BJ (cell line): ENCODE measurements at places on chromosomes 1 and 21.

GRCh38 chr1:189550498-189550897, 927.2 kb downstream of the BRINP3 start:
- DNase-seq: no peak

DNA sequence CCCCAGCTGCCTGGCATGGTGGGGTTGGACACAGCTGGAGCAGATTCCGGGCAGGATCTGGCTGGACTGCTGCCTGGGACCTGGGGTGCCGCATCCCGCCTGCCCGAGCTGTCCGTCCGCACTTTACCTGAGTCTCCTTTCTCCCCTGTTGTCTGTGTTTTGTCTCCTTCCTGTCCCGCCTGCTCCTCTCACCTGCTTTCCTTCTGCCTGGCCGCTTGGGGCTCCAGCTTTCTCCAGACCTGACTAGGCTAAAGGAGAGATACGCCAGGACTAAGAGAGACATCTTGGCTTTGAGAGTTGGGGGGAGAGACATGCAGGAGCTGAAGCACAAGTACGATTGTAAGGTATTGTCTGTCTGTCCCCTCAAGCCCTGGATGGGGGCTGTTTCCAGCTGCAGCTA, 73.3 kb downstream of the ARHGEF10L start:
- DNase-seq: no peak

DNA sequence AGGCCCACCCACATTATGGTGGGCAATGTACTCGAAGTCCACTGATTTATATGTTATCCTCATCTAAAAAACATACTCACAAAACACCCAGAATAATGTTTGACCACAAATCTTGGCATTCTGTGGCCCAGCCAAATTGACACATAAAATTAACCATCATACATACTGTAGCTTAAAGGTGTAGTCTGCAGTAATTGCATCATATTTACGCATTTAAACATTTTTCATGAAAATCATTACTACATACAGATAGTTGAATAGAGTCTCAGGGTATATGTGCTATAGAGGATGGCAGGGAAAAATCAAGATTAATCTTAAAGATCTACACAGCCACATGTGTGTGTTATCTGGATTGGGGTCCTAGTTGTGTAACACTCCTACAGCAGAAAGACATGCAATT, 14.5 kb downstream of the ZNF697 start:
- DNase-seq: no peak

DNA sequence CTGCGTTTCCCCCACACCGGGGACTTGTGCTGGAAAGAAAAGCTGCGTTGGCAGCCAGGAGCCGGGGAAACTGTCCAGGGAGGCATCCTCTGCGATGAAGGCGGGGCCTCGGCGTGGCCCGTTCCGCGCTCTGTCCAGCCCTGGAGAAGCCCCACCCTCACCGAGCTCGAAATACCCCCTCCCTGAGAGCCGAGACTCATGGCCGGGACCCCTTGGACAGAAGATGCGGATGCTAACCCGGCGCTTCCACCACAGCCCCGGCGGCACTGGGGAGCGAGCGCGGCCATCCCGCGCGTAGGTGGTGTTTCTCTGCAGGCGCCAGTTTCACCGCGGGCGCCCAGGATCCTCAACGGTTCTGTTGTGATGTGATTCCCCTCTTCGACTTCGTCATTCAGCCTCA, 31.6 kb downstream of the PDE9A start:
- no peak for DNase-seq

DNA sequence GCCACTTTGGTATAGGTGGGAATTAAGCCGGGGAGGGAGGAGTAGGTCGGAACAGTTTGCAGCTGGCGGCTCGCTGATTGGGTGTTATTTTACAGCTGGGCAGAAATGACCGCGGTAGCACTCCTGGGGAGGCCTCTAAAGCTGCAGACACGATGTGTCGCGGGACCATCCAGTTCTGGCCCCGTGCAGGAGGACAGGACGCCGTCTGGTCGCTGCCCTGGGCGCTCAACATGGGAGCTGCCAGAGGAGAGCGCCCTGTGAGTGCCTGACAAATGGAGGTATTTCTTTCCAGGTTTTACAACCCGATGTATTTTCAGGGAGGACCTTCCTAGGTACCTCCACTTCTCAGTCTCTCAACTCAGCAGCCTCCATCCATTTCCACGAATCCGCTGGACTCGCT, 46.2 kb downstream of the CDC7 start:
- DNase-seq: no peak

GRCh38 chr1:210402560-210402959, 73.9 kb downstream of the HHAT start:
- DNase-seq: no peak

GRCh38 chr1:225977937-225978748, 21.0 kb downstream of the SDE2 start:
- DNase-seq: no peak

DNA sequence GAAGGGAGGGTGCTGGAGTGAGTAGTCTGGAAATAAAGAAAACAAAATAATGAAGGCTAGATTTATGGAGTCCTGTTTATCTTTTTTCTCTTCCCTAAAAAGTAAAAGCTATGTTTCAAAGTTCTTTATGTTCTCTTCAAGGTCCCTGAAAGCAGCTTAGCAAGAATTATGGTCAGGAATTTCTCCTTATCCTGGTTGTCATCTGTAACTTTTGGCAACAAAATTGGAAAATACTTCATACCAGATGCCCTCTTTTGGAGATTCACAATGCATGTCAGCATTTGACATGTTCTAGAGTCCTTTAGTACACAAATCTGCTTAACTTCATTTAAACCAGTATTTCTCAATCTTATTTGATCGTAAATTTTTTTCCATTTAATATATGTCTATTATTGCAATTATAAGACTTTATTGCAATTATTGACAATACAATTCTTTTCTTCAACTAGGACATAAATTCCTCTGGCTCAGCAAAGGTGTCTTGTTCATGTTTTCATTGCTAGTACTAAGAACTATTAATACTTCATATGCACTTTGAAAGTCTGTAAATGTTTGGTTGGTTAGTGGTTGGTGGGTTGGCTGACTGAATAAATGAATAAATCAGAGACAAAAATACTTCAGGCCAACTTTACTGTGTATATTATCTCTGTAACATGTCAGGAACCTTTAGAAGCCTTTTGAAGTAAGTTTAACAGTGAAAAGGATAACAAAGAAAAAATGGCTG, 101.5 kb downstream of the ATP1B1 start:
- peak; percentile 16 for DNase-seq

DNA sequence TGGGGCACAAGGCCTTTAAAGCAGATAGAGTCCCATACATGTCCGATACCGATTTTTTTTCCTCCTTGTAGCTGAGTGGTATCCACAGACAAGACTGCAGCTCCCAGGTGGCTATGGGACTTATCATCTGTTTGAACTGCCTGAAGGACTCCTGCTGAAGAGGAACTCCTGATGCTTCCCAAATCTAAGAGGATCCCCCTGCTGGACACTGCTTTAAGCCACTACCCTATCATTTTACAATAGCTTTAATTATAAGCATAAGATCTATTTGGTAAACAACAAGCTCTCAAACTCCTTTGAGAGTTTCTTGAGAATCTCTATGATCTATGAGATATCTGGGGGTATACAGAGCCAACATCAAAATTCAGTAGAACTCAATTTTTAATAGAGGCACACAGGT, 11.7 kb downstream of the NDC1 start:
- DNase-seq: no peak

DNA sequence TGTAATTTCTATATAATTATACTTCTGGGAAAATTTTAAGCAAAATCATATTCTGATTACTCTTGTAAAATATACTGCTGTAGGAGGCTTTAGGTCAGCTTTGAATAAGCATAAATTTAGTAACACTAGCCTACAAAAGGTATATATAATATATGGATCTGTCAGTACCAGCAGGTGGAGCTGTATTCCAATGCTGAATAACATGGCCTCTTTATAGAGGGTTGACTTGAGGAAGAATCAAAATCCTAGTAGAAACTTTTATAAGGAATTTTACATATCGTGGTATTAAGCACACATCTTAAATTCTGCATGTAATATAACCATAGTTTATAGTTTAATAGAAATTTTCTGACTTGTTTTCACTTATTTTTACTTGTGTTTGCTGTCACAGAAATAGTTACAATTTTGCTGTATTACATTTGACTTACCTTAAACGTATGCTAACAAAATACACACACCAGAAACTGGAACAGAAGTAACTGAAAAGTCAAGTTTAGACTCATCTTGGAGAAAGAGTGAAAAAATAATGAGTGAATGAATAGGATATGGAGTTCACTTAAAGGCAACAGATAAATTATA, 79.3 kb downstream of the HMCN1 start:
- no peak for DNase-seq

DNA sequence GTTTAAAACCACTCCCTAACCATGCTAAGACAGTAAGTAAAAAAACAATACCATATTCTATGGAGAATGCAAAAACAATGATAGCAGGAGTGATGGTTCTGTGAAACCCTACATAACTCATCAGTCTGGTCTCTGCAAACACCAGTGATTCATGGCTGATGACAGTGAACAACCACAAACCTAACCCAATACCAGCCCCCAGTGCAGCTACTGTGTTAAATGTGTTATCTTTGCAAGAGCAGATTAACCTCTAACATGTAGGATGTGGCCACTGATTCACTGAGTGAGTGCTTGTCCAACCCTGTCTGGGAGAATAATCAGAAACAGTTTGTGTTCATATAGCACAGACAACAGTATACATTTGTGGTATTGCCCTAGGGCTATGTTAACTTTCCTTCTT, 100.2 kb upstream of the COG2 start:
- no peak for DNase-seq

DNA sequence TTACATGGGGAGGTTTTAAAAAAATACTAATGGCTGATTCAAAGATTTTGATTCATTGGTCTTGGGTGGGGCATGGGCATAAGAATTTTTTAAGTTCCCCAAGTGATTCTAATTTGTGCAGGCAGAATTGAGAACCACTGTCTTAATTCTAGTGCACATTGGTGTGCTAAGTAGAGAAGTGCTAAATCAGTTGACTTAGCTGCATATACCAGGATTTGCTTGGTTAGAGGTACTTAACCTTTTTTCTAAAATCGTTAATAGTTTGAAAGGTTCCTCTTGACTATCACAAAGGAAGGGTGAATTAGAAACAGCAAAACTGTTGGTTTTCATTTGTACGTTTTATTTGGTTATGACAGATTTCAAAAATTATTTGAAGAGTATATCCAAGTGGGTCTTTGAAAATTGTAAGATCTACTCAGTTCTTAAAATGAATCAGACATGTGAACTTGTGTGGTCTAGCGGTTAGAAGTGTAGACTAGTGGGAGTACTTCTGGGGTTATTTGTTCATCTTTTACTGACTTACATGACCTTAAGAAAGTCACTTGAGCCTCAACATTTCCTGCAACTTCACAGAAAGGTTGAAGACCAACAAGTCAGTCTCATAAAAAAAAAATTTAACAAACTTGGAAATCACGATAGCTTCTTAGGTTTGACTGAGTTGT, 66.7 kb downstream of the RPAP2 start:
- DNase-seq: no peak

GRCh38 chr21:22754746-22755145, 1756.5 kb downstream of the NCAM2 start:
- no peak for DNase-seq

DNA sequence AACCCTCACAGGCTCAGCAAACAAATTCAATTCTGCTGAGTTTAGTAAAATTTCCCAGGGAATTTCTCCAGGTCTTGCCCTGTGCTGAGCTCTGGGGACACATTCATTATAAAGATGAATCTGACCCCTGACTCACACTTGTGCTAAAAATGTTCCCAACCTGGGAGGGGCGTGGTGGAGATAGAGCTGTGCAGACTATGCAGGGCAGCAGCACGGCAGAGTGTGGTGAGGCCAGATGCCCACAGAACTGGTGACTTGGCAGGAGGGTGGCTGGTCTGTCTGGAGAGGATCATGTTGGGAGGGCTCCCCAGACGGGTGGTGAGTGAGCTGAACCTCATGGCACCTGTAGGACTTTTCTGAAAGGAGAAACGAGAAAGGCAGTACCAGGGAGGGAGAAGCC, 31.6 kb downstream of the FAAH start:
- DNase-seq: no peak

DNA sequence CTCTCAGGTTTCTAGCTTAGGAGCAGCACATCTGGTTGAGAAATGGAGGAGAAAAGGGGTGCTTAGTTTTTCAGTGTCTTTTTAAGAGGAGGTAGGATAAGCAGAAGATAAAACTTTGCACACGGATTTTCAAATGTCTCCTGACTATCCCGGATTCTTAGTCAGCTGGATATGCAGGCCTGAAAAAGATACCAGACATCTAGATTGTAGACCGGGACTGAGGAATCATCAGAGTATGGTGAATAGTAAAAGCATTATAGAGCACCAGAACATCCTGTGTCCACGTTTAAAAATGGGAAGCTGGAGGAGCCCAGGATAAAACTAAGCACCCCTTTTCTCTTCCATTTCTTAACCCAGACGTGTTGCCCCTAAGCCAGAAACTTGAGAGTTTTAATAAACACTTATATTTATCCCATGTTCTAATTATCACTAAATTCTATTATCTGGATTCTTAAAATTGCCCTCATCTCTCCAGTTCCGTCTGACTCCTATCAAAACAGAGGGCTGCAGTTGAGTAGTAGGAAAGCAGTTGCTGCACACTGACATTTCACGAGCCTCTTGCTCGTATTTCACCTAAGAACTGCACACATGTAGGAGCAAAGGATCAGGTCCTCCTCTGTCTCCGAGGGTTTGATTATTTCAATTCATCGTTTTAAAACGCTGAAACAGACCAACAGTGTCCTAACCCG, 609 bp downstream of the PIGK start:
- no peak for DNase-seq

DNA sequence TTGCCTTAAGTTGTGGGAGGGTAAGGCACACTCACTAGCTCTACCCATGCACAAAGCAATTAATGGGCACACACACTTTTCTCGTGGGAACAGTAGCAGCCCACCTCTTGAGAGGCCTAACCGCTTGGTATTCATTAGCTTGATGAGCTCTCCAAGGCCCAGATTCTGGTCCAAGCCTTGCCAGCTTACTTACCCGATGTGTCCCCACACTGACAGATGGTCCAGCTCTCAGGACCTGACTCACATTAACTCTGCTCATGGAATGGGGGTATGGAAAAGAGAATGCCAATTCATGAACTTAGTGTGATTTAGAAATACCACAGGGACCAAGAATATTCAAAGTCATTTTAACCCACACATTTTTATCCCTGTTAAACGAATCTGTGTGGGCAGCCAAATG, 106.8 kb upstream of the CACHD1 start:
- DNase-seq: no peak

DNA sequence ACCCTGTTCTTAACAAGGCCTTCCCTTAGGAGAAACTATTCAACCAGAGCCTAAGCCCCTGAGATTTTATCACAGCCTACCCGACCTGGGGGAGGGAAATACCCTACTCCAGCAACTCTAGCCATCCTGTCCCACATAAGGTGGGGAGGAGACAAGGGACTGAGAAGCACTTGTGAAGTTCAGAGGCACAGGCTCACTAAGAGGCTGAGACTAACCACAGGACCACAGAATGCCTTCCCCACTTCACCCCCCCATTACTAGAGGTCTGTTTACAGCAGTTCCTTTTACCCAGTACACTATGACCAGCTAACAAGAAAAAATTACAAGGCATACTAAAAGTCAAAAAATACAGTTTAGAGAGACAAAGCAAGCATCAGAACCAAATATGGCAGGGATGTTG, 86.8 kb downstream of the TEX35 start:
- DNase-seq: no peak

GRCh38 chr21:35204850-35205541, 155.9 kb upstream of the RUNX1 start:
- peak; percentile 57 for DNase-seq
